AG10803 (cell line): ENCODE measurements at places on chromosomes 6 and 20.
A peak's percentile ranks its signal among the peaks of the same experiment; 100 is the strongest.

GRCh38 chr6:144662812-144663365, 377.8 kb downstream of the UTRN start:
- DNase-seq, result peak; percentile 59

DNA sequence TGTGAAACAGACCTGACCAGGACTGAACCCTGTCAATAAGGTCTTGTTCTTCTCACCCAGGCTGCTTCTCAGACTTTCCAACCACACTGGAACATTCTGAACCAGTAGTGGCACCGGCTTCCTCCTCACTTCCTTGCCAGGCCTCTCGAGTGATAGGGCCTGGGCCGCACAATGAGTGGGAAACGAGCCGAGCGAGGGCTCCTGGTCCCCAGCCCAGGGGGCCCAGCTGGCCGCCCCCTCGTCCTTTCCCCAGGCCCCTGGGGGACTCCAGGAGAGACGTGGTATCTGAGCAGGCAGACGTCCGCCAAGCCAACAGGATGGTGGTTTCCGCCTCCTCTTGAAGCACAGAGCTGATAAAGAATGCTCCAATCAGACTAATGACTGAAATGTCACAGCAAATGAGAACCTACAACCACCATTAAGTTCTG, 117.9 kb downstream of the GMDS start:
- DNase-seq, result no peak

DNA sequence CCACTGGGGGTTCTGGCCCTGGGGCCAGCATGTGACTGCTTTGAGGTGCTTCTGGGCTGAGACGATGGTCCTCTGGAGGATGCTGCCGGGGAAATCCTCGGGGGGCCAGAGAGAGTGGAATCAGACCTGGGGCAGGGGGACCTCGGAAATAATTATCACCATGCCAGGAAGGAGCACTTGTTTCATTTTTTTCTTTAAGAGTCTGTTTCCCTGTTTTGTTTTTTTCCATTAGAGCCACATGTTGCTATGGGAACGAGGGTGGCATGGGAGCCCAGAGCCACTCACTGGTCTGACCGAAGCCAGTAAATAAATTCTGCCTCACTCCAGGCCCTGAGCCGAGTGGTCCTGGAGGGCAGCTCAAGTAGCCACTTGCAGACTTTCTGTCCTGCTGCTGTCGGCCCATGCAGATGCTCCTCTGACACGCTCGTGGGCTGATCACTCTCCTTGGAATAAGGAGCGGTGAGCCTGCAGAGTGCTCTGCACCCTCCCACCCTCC, 365.1 kb downstream of the ZFAND3 start:
- no peak for DNase-seq

DNA sequence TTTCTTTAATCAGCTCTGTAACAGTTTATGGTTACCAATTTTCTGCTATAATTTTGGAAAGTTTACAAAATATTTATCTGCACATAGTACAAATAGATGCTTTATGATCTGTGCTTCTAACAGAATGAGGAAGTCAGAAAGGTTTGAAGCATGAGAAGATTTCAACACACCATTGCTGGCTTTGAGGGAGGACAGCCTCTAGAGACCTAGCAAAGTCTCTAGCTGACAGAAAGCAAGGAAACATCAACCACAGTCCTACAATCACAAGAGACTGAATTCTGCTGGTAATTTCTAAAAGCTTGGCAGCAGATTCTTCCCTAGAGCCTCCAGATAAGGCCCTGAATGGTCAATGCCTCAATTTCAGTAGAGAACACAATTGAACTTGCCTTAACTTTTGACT, 750.8 kb upstream of the SLC35B3 start:
- DNase-seq, result no peak

DNA sequence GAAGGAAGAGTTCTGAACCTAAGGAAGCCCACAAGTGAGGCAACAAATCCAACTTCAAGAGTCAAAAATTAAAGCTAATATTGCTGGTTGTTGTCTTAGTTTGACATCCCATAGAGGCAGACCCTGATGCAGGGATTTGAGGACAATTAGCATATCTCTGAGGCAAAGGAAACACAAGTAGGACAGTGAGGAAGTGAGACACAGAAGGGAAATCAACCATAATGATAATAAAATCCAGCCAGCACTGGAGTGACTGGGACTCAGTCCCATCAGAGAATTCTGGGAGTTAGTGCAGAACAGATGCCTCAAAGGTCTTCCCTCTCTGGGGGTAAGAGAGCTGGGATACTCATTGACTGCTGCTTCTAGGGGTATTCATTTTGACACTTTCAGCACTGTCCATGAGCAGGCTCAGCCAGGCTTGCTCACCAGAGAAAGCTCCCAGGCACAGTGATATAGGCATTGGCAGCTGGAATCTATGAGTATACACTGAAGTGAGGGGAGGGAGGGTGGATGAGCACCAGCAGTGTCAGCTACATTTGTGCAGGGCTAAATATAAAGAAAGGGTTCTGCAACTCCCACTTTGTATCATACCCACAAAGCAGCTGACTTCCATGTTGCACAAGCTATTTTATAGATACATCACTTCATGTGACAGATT, 43.4 kb upstream of the SPTLC3 start:
- no peak for DNase-seq

DNA sequence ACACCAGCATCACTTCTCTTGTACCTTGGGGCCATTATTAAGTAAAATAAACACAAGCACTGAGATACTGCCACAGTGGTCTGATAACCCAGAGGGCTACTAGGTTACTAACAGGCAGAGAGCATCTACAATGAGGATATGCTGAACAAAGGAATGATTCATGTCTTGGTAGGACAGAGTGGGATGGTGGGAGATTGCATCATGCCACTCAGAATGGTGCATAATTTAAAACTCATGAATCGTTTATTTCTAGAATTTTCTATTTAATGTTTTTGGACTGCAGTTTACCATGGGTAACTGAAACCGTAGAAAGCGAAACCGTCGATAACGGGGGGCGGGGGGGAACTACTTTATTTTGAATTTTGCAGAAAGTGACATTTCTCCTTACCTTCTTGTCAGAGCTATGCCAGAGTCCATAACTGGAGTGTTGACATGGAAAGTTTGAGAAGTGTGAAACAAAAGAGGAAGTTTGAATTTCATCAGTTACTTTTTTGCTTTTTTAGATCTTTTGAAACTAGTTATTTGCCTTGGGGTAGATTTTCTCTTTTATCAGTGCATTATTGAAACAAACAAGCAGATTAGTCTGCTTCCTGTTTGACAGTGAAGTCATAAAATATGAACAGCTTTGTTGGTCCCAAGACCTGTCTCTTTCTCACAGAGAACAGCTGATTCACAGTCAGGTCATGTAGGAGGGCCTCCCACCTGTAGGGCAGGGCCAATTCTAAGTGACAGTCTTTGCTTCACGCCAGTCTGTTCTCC, 124.9 kb downstream of the KLHL32 start:
- no peak for DNase-seq

GRCh38 chr6:95501032-95501904, 76.1 kb upstream of the MANEA start:
- no peak for DNase-seq

- no peak for DNase-seq
Observed at GRCh38 chr6:164097056-164097455, 682.5 kb downstream of the QKI start.

DNA sequence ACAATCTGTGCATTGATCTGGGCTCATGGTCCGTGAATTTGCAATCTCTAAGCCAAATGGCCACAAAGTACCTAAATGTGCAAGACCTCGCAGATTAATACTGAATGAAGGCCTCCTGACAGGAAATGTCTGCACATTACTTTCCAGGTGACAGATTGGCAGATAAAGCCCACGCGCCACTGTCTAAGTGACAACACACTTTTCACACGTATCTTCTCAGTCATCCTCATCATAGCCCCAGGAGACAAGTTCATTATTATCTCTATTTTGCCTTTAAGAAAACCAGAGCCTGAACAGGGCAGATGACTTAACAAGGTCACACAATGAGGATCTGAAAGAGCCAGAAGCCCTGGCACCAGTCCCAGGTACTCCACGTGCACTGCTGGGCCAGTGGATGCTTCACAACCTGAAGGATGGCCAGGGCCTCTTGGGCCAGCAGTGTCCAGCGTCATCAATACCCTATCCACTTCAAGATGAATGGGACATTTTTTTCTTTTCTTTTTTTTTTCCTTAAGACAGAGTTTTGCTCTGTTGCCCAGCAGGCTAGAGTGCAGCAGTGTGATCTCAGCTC, 266.3 kb downstream of the PTPRT start:
- DNase-seq, result no peak

DNA sequence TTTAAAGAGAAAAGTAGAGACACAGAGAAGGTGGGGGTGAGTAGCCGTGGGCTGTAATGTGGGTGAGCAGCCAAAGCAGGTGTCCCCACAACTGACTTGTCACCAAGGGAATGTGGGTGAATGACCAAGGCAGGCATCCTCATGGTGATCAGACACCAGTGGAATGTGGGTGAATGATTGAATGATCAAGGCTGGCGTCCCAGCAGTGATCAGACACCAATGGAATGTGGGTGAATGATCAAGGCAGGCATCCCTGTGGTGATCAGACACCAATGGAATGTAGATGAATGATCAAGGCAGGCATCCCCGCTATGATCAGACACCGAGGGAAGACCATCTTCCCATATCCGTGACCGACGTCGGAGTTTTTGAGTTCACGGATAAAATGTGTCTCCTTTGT, 49.8 kb upstream of the OR14J1 start:
- DNase-seq, result no peak

GRCh38 chr20:6034134-6034969, 19.5 kb downstream of the LRRN4 start:
- DNase-seq, result no peak

DNA sequence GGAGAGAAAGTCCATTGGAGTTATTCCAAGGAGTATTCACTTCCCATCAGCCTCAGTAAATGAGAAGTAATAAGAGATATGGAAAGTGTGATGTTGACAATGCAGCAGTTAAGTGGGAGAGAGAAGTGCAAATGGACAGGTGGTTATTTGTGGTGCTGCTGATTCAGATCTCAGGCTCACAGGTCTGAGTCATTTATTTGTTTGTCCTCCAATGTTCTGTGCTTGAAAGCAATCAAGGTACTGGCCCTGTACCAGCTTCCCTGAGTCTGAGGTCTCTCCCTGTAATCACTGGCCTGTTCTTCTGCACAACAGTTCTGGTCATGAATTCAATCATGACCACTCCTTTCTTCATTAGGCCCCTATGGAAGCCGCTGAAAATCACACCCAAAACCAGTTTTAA, 827.7 kb downstream of the MAFB start:
- no peak for DNase-seq

- DNase-seq, result peak; percentile 86
Observed at GRCh38 chr20:5658912-5659345, 91.3 kb upstream of the SHLD1 start.
